ENCODE measurements at places on chromosomes 13 and 19.

- no peak for DNase-seq
These were observed 7.5 kb upstream of the ARRDC2 start for GRCh38 chr19:18000480-18000914.

DNA sequence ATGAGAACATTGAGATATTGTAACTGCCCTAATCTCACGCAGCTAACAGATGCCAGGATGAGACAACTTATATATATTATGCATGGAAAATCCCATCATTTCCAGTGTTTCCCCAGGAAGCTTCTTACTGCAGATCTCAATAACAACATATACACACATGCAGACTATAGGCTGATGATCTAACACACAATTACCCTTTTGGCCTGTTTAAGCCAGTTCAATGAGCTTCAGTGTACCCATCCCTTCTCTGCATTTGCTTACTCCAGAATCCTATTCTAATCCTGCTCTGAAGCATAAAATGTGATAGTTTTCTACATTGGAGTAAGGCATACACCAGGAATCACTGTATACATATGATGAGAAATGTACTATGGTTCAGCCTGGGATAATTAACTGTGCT, 489.4 kb downstream of the SUCLA2 start:
- DNase-seq = no peak

DNA sequence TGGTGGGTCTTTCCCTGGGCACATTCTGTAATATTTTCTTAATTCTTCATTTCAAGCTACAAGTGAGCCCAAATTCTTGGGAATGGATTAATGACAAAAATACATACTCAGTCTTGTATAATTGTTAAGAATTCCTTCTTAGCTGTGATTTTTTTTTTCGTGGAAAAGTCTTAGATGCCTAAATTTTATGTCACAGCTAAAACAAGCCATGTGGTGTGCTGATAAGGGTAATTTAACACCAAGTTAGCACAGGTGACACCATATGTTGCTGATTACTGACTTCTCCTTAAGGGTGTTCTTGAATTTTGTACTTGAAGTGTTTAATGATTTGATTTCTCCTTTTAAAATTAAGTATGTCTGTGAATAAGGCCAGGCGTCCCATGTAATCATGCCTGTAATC, 29.3 kb downstream of the WDFY2 start:
- no peak for DNase-seq

- no peak for DNase-seq
These were observed 37.9 kb downstream of the ARHGAP35 start for GRCh38 chr19:46898731-46899130.

Measured in activated CD4-positive, alpha-beta T cell treated with anti-CD3 and anti-CD28 coated beads for 4 hours (primary cell).